ENCODE measurements at places on chromosomes 5 and 9. TPM values are rescaled to one million over a fixed set of nuclear protein-coding genes. Genes with fewer than 3 reads are reported as not detected.

SOHLH1 gene
- total RNA-seq, result 0.99 TPM

FKBP15 gene
- 26.9 TPM for total RNA-seq

SOWAHA gene
- total RNA-seq, result 1.2 TPM

SPINK13 gene
- not detected for total RNA-seq

FAM153A gene
- total RNA-seq, result 5.8 TPM

PHF2 gene
- 32.0 TPM for total RNA-seq

TMEM215 gene
- 5.2 TPM for total RNA-seq

DNA sequence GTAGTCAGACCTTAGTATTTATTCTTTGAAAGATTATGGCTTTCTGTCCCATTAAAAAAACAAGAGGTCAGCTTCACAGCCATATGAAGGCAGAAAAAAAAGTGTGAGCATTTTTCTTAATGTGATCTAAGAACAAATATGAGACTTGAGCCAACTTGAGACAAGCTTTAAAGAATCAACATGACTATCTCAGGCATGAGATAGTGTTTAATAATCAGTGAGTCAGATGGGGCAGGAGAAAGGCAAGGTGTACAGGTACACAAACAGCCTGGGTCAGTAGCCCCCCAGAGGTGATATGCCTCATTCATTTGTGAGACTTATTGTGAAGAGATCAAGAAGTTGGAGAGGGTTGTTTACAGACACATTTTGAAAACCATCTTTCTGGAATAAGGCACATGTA is 83.6 kb downstream of the GDNF start:
- DNase-seq, result no peak

GRCh38 chr9:125429476-125430160 is 168.0 kb downstream of the GAPVD1 start:
- no peak for DNase-seq

GRCh38 chr9:93071464-93071863 is 13.0 kb downstream of the SUSD3 start:
- DNase-seq, result peak; percentile 44

DNA sequence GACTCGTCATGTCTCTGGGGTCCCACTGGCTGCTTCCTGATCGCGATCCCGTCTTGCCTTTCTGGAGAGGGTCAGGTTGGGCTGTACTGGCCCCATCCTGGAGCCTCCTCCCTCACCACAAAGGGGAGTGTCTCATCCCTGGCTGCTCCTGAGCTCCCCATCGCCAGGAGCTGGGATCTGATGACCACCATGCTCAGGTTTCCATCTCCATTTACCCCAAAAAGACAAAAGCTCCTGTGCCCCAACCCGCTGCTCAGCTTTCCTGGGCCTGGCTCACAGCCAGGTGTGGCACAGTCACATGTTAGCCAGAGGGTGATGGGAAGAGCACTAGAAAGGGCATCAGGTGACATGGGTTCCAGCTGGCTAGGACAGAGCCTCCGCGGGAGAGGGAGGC is 47.3 kb upstream of the CDKN2AIPNL start:
- DNase-seq, result no peak

GRCh38 chr9:8845376-8845775 is 1045.8 kb upstream of the DMAC1 start:
- DNase-seq, result peak; percentile 58

- DNase-seq, result no peak
Measured at GRCh38 chr5:10439692-10440091, 2.0 kb upstream of the ROPN1L start.

DNA sequence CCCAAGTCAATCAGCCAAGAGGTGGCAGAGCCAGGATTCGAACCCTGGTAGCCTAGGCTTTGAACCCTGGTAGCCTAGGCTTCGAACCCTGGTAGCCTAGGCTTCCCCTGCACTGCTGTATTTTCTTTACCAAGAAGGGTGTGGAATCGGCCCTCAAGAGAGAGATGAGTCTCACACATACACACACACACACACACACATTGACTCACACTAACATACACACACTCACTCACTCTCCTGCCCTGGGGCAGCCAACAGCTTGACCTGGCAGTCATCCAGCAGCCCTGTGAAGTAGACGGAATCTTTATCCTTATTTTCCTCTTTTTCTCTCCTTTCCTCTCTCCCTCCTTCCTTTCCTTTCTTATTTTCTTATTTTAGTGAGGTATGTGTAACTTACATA is 55.4 kb upstream of the RPL26L1 start:
- DNase-seq, result no peak

GRCh38 chr9:120593250-120593954 is 13.4 kb upstream of the CDK5RAP2 start:
- peak; percentile 58 for DNase-seq

GRCh38 chr5:170411100-170411499 is 21.9 kb upstream of the KCNMB1 start:
- no peak for DNase-seq

GRCh38 chr9:128587453-128587852 is 35.1 kb downstream of the SPTAN1 start:
- DNase-seq, result no peak

- DNase-seq, result no peak
Measured at GRCh38 chr5:142684508-142685041, 1.3 kb downstream of the FGF1 start.

GRCh38 chr9:83630938-83631457 is 8.1 kb downstream of the IDNK start:
- no peak for DNase-seq

DNA sequence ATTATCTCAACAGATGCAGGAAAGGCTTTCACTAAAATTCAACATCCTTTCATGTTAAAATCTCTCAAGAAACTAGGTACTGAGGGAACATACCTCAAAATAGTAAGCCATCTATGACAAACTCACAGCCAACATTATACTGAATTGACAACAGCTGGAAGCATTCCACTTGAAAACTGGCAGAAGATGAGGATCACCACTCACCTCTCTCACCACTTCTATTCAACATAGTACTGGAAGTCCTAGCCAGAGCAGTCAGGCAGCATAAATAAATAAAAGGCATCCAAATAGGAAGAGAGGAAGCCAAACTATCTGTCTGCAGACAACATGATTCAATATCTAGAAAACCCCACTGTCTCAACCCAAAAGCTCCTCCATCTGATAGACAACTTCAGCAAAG is 203.6 kb upstream of the GRAMD2B start:
- no peak for DNase-seq

DNA sequence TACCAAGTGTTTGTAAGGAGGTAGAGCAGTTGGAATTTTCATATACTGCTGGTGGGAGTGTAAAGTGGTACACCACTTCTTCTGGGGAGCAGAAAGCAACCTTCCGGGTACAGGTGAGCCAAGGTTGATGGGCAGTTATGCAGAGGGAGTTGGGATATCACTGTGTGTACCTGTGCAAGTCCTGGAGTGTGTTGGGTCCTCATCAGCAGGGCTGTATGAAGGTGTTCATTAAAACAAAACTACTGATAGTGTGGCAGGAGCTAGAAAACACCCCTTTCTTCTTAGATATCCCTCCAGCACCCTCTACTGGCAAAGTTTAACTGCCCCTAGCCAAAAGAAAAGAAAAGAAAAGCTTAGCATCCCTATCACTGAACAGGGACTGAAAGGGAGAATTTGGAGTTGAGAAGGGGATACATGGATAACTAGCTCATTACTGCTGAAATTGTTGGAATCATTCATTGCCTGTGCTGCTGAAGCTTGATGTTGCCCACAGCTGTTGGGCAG is 10.7 kb downstream of the MARCHF6 start:
- no peak for DNase-seq

Measured in spinal cord (tissue), 10 donors.